Calu3 (cell line): ENCODE measurements at places on chromosomes 2 and 18.

GRCh38 chr2:151762694-151763093, 28.4 kb upstream of the NEB start:
- DNase-seq, result no peak

DNA sequence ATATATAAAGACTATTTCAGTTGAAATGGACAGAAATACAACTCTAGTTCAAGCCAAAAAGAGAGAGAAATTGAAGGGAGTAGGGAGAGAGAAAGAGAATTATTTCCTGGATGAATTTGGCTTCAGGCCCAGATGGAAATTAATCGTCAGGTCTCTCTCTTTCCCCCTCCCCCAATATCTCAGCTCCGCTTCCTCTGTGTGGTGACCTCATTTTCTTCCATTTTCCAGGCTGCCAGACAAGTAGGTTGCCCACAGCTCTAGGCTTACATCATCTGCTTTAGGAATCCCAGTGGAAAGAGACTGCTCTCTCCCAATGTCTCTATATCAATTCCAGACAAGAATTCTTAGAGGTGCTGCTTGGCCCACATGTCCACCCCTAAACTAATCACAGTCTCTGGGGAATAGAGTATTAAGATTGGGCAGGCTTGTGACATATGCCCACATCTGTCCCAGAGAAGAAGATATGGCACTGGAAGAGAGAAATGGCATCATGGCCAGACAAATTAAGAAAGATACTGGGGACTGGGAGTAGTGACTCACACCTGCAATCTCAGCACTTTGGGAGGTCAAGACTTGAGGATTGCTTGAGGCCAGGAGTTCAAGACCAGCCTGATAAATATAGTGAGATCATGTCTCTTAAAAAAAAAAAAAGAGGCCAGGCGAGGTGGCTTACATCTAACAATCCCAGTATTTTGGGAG, 37.2 kb upstream of the CFAP36 start:
- peak; percentile 16 for DNase-seq

- DNase-seq, result peak; percentile 43
Observed at GRCh38 chr2:158753641-158754611, 41.2 kb upstream of the DAPL1 start.

GRCh38 chr2:226057365-226057764, 657.9 kb downstream of the NYAP2 start:
- no peak for DNase-seq

- no peak for DNase-seq
Observed at GRCh38 chr2:126685629-126686028, 29.7 kb downstream of the GYPC start.

DNA sequence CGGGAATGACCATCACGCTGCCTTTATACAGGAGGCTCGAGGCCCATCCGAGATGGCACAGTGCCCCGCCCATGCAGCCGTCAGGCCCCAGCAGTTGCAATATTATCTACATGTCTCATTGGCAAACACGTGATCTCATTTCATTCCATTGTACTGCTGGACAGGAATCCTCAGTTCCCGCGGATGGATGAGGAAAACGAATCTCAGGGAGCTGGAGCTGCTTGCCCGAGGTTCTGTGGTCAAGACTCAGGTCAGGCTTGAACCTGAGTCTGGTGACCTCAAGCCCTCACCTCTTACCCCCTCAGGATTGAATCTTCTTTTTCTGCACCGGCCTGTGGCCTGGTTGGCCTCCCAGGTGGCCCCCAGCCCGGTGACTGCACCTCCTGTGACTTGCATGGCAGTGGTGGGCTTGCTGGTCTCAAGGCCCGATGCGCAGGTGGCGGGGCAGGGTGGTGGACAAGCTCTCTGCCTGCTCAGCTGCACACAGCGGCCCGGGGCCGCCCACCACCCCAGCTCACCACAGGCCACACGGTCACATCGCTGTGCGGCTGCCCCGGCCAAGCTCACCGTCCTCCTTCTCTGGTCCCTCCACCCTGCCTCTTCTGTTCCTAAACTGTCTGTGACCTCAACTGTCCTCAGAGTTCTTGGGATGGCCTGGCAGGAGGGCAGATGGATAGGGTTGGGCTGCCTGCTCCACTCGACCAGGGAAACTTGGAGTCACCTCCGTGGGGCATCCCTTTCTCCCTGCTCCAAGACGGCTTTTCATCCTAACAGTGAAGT, 52.0 kb upstream of the HS6ST1 start:
- no peak for DNase-seq

DNA sequence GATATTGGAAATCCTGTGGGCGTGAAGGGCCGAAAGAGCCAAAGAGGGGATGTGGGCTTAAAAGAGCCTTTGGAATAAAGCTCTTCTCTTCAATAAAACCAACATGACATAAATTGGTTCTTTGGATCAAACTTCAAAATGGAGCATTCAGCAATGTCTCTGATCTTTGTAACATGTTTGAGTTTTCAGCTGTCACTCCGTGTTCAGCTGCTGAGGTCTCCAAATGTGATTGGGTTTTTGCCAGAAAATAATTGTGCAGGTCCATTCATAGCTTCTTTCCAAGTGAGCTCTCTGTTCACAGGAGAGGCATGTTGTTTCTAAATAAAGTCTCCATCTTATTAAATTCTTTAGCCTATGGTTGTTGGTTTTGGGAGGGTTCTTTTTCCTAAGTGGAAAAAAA, 127.6 kb upstream of the CCDC68 start:
- DNase-seq, result no peak

- no peak for DNase-seq
Observed at GRCh38 chr18:39773646-39774045, 2181.4 kb upstream of the PIK3C3 start.

DNA sequence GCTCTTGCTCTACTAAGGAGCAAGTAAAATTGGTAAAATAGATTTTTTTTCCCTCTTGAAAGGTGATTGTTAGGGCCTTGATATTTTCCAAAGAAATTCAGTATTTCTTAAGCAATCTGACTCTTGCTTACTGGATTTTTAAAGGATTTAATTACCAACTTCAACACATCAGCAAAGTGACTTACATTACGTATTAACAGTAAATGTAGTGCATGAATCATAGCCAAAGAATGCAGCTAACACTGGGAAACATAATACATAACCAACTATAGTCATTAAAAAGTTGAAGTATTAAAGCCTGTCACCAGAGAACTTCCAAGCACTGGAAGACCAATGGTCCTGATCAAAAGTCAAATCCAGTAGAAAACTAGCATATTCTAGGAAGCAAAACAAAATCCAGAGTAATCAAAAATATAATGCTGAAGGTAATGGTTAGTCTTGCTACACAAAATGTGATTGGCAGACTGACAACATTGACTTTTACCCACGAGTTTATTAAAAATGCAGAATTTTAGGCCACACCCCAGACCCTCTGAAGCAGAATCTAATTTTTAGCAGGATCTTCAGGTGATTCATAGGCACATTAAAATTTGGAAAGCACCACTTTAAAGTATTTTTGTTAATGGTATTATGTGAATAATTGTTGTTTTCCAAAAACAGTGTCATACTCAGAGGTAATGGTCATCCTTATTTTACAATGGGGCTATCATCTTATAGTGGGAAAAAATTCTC, 31.8 kb upstream of the CAVIN2 start:
- no peak for DNase-seq

- DNase-seq, result no peak
Observed at GRCh38 chr2:182229297-182229696, 197.5 kb downstream of the PDE1A start.

DNA sequence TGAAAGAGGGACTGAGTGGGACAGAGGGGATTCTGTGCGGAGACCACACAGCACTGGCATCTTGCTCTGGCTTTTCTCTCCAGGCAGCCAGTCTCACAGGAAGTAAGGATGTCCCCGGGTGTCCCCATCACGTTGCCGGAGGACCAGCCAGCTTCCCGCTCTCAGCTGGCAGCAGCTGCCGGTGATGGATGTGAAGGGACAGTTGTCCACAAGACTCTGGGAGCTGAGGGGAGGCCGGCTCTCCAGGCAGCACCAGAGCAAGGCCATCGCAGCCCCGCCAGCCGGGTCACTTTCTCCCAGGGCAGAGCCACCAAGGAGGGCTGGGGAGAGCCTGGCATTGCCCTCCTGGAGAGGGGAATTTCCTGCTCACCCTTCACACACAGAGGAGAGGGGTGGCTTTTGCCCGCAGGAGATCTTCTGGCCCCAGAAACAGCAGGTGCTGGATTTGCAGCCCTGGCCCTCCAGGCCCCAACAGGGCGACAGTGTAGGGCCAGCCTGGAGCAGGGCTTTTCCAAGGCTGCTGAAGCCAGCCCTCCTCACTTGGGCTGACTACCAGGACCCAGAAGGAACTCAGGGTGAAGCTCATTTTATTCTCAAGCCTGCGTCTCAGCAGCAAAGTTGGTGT, 24.0 kb upstream of the B3GNT7 start:
- no peak for DNase-seq

DNA sequence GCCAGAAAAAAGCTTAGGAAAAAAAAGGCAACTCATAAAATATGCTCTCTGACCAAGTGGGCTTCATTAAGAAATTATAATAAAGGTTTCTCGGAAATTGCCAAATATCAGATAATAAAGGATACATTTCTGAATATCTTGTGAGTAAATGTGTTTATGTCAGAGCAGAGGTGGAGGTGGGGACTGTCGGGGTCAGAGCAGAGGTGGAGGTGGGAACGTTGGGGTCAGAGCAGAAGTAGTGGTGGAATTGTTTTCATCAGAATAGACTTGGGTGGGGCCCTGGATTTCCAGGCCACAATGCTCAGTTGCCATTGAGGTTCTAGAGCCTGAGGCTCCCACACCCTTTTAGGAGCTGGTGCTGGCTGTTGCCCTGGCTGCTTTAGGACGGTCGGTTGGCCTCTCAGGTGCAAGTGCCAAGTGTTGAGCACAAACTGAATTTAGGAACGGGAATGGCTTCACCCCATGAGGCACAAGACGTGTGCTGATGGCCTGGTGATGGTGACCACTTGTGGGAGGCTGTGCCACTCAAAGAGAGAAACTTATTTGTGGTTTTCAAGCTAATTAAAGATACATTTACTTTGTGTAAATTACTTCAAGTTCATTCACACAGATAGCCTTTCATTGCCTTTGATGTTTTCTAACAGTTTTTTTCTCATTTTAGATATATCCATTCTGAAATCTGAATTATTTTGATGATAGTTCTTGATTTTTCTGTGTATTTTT, 131.5 kb downstream of the ATP9B start:
- DNase-seq, result no peak

DNA sequence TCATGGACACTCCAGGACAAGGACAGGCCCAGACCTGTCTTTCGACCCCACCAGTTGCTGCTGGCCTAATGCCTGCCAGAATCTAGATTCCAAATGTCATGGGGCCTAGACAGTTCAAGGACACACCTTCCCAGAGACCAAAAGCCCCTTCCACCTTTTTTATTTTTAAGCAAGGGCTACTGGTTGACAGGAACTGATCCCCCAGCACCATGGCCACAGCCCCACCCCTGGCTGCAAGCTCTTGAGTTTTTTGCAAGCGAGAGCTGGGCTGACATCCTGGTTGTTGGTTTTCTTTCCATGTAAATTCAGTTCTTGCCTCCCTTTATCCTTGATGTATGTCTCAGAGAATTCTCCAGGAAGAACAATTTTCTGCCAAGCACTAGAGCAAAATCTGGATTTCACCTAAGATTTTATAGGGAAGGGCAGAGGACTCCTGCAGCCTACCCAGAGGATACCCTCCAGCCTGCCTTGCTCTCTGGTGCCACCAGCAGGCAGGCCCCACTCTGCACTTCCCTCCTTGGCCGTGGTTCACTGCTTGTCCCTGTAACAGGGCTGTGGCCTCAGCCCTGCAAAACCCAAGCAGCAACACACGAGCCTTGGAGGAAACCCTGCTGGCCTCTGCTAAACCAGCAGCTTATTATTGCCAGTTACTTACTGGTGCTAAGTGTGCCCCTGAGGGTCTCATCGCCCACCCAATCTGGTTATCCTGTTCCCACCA, 97.7 kb downstream of the TWIST2 start:
- DNase-seq, result peak; percentile 53

- DNase-seq, result no peak
Observed at GRCh38 chr2:84888401-84889276, 7.8 kb upstream of the TRABD2A start.

DNA sequence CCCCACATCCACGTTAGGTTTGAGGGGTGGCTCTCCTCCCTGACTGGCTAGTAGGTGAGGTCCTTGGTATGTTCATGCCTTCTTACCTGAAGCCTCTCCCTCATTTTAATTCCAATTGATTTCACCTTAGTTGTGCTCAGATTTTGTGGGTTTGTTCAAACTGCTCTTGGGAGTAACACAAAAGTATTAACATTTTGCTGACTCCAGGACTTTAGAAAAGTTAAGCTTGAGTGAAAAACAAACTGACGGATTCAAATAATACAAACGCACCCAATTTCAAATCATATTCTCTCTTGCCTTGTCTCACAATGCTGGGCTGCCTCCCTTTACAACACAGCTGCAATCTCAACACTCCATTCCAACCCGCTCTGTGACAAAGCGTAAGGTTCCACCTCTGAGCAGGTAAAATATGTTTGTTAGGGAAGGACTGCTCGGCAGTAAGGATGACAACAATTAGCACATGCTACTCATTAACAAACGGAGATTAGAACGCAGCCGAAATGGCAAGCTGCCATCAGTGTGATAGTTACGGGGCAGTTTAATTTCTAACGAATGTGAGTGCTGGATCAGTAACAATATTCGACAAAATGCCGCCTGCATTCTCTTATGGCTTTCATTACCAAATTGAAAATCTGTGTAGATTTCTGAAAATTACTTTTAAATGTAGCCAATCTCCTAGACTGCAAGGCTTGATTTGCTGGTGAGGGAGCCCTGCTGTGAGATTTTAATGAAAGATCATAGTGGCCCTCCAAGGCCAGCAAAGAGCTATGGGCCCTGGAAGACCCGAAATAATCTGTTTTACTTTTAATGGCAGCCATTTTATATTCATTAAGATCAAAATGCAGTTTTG, 730.6 kb upstream of the FANCL start:
- DNase-seq, result no peak

DNA sequence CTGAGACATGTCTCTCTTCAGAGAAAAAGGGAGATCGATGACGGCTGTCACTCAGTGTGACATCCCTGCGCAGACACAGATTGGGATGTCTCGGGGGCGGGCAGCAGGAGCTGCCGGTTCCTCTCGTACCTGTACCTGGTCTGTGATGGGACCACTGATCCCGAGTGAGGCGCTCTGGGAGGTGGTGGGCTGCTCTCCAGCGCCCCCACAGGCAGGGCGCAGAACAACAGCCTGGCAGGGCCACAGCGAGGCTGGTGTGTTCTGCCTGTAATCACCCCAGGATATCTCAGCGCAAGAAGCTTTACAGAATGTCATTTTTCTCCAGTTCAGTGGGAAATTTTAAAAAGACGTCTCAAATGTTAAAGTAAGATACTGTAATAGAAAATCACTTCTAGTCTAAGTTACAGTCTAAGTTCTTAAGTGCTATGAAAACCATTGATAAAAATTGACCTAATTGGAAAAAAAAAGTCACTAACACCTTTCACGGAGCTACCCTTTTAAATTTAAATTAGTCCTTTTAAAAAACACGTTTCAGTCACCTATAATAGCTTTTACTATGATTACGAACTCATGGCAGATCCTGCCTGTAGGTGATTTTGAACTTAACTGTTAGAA, 189.8 kb downstream of the SNTG2 start:
- DNase-seq, result no peak

- DNase-seq, result no peak
Observed at GRCh38 chr18:72342933-72343332, 201.2 kb downstream of the CBLN2 start.

- DNase-seq, result no peak
Observed at GRCh38 chr2:159786938-159787337, 11.1 kb downstream of the CD302 start.
